Left lung (tissue), 14 donors: ENCODE measurements at places on chromosomes 2 and 18. TPM values are rescaled to one million over a fixed set of nuclear protein-coding genes. Genes with fewer than 3 reads are reported as not detected.

DNA sequence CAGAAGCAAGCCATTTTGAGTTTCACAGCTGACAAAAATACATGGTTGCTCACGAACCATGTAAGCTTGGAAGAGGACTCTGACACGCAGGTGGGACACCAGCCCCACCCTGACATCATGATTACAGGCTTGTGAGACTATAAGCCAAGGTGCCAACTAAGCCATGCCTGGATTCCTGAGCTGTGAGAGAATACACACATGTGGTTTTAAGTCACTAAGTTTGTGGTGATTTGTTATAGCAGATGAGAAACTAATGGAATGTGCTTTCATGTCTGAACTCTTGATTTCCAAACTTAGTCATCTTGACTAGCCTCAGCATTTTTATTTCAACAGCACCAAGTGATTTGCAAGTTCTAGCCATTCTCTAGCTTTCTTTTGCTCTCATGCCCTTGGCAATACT lies 676.1 kb upstream of the CELF4 start:
- H3K27me3 ChIP-seq, result no peaks in the 10 kb centered on the region
- no peak overlapping the region for H3K27ac ChIP-seq
- no peaks in the 10 kb centered on the region for H3K4me1 ChIP-seq
- no peak for DNase-seq

Gene NDUFAF7
- 17.4 TPM for total RNA-seq

DNA sequence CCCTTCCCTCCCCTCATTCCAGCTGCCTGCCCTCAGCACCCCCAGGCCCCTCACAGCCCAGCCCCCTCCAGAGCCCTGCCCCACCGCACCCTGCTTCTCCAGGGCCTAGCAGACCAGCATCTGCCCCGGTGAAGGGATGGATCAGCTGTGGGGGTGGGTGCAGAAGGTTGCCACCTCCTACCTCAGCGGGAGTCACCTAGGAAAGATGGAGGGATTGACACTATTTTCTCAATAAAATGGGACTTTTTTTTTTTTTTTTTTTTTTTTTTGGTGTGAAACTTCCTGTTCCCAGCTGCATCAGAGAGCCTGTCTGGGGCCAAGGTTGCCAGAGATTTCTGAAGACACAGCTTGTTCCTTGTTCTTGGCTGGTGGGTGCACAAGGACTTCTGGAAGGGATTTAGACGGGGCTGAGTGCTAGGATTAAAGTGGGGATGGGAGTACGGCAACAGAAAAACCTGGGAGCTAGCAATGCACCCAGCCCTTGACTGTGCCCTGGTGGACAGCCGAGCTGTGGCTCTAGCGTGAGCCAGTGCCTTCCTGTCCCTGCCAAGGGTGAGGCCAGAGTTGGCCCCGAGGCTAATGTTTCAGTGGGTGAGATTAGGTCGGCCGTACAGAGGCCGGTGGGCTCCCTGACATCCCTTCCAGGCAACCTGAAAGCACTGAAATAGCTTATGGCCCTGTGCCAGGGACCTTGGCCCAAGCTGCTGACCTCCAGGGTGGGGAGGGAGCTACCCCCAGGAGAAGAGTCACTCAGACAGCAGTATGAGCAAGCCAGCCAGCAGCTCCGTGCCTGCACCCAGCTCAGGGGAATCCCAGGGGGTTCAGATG lies 4.6 kb downstream of the B3GNT7 start:
- H3K4me1 ChIP-seq, result peaks cover 10% of the 10 kb centered on the region
- DNase-seq, result no peak

DNA sequence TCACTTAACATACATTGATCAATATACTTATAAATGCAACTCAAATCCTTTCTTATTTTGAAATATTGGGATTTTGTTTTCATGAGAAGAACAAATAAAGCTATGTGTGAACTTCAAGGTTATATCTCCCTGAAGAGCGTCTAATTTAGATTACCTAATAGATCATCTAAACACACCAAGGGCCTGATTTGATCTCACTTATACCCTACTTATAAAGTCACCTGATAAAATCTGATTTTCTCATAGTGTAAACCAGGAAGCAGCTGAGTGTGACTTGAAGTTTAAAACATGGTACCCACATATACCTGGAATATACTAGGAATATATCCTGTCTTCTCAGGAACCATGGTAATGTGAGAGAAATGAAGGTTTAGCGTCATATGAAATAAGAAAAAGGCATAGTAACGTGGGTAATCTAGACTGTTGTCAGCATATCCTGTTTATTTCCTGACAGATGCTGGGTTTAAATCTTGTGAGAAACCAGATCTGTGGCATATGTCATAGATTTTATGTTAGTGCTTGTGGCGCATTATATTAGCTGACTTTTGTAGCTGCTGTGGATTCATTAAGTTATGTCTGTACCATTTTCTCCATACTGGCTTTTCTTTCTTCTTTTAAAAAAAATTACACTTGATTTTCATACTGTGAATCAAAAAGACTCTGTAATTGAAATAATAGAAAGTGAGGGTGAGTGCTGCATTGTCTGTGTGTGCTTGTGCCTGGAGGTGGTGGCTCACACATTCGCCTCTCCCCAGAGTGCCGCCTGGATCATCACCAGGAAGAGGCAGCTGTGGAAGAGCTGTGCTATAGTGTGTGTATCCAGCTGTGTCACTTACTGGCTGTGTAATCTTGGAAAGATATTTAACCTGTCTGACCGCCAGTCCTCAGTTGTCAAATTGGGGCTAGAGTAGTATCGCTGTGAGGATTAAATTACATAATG lies 164.0 kb downstream of the MYO3B start:
- DNase-seq, result no peak
- no peak overlapping the region for H3K27ac ChIP-seq
- H3K4me1 ChIP-seq, result no peaks in the 10 kb centered on the region
- H3K36me3 ChIP-seq, result no peaks in the 10 kb centered on the region

DNA sequence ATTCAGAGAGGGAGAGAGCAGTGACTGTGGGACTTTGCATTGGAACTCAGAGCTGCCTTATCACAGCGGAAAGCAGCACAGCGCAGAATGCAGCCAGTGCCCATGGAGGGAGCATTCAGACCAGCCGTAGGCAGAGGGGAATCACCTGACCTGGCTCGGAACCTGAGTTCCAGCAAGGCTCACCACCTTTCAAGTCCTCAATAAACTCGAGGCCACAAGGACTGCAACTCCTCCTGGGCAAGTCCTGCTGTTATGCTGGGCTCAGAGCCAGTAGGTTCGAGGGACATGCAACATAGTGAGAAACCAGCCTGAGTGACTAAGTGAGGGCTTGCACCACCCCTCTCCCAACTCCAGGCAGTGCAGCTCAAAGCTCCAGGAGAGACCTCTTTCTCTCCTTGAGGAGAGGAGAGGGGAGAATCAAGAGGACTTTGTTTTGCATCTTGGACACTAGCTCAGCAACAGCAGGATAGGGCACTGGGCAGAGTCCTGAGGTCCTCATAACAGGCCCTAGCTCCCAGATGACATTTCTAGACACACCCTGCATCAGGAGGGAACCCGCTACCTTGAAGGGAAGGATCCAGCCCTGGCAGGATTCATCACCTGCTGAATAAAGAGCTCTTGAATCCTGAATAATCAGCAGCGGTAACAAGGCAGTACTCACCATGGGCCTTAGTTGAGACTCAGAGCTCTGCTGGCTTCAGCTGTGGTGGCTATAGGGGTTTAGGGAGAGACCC lies 136.8 kb upstream of the OTOS start:
- no peaks in the 10 kb centered on the region for H3K4me1 ChIP-seq
- peak; percentile 44 for DNase-seq
- peaks cover 30% of the 10 kb centered on the region for H3K27me3 ChIP-seq
- H3K27ac ChIP-seq, result no peak overlapping the region

Gene ASXL3
- 1.5 TPM for total RNA-seq

Gene ZBTB7C
- 8.7 TPM for total RNA-seq

Gene RNF125
- 4.3 TPM for total RNA-seq

Gene CACNB4
- 7.8 TPM for total RNA-seq
